Left hindlimb (tissue), 1 donor: ENCODE measurements at places on chromosomes 5 and 9.

DNA sequence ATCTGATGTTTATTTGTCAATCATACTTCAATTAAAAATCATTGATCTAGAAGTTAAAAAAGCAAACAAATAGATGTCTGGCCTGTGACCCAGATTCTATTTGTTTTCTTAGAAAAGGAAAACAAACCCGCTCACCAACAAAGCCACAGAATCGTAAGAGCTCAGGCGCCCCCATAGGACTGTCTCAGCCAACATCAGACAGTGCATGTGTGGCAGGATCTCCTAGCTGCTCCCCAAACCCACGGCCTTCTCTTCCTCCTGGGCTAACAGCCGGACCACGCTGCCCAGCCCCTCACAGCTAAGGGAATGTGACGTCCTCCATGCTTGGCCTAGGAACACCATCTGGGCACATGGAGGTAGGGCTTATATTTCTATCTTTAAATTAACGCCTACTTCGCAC, 19.4 kb downstream of the OR2Y1 start:
- no peak for DNase-seq

GRCh38 chr9:4555236-4555635, 65.0 kb downstream of the SLC1A1 start:
- DNase-seq: no peak

- no peak for DNase-seq
These were observed 82.1 kb upstream of the IL33 start for GRCh38 chr9:6133346-6134063.

DNA sequence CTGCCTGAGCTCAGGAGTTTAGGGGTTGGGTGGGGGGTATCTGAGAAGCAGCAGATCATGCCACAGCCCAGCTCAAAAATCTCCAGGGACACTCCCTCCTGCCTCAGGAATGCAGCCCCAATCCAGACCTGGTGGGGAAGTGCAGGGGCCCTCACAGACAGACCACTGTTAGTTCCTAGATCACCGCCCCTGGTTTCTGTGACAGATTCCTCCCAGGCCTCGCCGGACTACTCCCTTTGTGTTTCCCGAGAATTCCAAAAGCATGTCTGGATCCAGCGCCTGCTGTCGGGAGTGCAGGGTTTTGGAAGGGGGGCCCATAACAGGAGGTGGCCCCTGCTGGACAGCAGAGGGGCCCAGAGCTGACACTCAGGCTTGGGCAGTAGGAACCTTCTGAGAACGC, 74.5 kb downstream of the CTSL start:
- DNase-seq: no peak

GRCh38 chr9:131181091-131181681, 55.8 kb downstream of the NUP214 start:
- DNase-seq: no peak

DNA sequence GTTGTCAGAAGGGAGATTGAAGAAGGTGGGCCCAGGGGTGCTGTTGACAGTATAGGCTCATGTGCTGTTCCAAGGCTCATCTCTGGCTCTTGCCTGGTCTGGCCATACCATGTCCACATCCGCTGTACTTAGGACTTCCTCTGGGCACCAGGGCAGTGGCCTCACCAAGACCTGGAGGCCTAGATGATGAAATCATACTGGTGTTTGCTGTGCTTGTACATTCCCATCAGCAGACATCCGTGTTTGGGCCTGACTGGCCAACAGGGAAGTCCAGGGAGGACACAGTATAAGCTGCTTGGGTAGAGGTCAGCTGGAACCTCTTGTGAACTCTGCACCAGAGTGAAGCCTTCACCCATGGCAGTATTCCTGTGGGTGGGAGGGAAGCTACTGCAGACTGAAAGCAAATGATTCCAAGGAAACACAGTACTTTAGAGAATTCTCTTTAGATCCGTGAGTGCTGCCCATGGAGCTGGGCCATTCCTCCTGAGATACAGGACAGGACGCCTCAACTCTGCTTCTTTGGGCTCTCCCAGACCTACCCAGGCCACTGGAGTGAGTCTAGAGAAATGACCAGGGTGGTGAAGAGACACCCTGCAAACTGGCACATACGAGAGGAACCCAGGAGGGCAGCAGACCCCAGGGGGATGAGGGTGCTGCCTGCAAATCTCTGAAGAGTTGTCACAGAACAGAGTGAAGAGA, 22.5 kb downstream of the POLR1E start:
- DNase-seq: no peak

DNA sequence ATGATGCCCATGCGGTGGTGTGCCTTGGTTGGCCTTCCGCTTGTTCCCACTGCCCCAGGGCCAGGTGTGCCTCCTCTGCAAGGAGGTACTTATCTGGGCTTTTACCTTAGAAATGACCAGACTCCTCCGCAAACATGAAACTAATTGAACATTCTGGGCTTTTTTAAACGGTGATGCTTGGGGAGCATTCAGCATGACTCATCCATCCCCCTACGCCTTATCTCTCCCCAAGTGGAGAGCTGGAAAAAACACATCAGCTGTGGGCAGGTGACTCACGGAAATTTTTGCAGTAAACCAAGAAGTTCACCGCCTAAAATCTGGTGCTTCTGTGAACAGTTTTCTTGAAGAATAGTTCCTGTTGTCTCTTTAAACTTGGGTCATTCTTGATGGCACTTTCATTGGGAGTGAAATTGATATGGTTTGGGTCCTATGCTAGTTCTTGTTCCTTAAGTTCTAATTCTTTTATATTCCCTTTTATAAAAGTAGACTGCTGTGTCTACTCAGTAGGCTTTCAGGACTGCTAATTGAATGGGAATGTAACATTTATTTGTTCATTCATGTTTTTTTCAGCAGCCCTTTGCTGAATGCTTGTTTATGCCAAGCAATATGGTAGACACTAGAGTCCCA, 39.6 kb downstream of the SFXN1 start:
- DNase-seq: no peak

GRCh38 chr9:127664678-127665507, 41.9 kb upstream of the CFAP157 start:
- DNase-seq: no peak

GRCh38 chr9:106383072-106383471, 479.9 kb upstream of the ZNF462 start:
- no peak for DNase-seq

- no peak for DNase-seq
These were observed 945.0 kb upstream of the WWC1 start for GRCh38 chr5:167346461-167346860.

DNA sequence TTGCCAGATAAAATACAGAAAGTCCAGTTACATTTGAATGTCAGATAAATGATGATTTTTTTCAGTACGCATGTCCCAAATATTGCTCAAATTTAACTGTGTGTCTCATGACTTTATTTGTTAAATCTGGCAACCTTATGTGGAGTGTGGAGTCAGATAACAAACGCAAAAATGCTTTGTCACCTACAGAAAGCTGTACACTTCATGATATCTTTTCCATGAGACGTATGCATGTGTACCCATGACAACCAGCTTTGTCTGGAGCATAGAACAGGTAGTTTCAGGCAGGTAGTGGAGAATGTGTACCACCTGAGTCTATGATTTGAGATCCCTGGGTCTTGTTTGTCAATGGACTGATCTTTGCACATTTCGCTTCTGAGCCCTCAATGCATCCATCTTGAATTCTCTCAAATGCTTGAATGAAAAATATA, 105.5 kb upstream of the CPEB4 start:
- no peak for DNase-seq

- DNase-seq: no peak
These were observed 1.3 kb upstream of the ERAP1 start for GRCh38 chr5:96808868-96809558.

GRCh38 chr9:18665947-18666346, 192.0 kb downstream of the ADAMTSL1 start:
- no peak for DNase-seq

DNA sequence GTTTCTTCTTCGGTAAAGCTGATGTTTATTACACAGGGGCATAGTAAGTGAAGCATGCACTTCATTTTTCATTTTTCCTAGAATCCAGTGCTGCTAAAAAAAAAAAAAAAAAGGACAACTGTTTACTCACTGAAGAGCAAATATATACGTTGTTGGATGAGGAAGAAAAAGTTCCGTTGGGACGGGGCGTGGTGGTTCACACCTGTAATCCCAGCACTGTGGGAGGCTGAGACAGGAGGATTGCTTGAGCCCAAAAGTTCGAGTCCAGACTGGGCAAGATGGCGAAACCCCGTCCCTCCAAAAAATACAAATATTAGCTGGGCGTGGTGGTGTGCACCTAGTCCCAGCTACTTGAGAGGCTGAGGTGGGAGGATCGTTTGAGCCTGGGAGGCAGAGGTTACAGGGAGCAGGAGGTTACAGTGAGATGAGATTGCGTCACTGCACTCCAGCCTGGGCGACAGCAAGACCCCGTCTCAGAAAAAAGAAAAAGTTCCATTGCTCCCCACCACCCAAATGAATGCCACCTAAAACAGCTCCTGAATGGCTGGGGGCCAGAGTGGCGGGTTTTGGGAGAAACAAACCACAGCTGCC, 60.1 kb upstream of the GNE start:
- no peak for DNase-seq

DNA sequence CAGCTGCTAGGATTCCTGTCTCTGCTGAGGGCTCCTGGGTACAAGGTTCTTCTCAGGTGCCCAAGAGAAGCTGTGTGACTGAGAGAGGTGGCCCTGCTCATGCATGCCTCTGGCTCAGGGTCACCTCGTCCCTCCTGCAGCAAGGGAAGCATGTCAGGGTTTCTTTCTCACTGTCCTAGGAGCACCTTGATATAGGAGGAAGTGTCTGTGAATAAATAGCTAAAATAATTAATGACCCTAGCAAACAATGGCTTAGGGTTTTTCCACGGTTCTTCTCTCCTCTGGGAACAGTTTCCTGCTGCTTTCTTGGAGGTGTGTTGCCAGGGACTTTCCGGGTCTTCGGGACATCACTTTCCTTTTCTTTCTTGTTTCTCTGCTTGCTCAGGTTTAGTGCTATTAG, 87.2 kb downstream of the ARHGAP26 start:
- DNase-seq: no peak

DNA sequence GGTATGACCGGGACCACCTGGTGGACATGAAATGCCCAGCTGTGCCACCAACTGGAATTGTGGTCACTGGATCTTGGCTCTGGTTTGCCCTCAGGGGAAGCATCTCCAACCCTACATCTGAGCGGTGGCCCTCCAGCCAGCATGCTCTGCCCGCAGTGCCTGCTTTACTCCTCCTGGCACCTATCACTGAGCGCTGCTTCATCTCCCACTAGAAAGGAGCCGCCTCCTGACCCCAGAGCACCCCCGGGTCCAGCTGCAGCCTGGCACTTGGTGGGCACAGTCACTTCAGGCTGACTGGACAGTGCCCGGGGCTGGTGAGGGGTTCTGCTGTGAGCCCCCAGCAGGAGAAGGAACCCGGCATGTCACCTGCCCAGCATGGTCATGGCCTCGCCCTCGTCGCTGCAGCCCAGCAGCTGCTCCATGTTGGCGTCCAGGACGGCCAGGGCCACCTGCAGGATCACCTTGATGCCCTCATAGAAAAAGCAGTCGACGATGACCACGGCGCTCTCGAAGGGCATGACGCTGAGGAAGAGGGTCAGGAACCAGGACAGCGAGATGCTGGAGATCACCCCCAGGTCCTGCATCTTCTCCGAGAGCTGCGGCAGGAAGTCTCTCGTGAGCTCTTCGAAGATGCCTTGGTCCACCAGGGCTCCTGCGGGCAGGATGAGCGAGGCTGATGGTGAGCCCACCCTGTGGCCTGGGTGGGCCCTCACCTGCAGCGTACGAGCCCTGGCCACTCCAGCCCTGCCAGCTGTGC, 16.1 kb upstream of the MRNIP start:
- peak; percentile 27 for DNase-seq

- no peak for DNase-seq
These were observed 73.5 kb downstream of the CDH10 start for GRCh38 chr5:24571302-24571701.

DNA sequence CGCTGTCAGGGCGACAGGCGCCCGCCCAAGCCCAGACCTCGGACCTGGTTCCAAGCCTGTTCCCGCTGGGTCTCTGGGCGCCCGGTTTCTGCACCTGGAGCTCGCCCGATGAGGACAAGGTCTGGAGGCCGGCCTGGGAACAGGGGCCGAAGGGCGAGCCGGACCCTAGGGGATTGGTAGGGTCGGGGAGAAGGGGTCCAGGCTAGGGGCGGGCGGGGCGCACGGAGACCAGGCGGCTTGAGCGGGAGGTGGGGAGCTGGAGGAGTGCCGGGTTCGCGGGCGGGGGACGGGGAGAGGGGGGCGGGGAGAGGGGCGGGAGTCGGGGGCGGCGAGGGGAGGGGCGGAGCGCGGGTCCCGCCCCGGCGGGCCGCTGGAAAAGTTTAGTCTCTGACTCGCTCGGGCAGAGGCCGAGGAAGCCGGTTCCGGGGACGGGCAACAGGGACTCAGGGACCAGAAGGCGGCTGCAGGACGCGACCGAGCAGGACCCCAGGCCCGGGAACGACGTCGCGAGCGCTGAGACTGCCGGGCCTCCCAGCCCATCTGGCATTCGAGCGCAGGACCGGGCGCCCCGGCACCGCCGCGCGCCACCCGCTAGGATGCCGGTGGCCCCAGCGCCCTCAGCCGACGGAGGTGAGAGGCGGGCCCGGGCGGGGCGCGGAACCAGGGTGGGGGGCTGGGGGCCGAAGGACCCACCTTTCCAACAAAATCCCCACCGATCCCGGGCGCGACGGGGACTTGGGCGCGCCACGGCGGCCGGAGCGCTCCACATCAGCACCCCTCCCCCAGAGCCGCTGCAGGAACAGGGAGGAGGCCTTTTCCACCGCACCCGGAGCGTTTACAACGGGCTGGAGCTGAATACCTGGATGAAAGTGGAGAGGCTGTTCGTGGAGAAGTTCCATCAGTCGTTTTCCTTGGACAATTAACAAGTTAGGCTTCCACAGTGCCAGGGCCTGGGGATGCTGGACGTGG, at the start of gene S1PR3:
Gene S1PR3, plus strand, starts transcription at position 403 of the 969 bp plus-strand sequence. CDS start 9,733 bp downstream, outside the sequence.
- peak; percentile 89 for DNase-seq

GRCh38 chr5:149456597-149457392, 77.7 kb upstream of the IL17B start:
- no peak for DNase-seq

DNA sequence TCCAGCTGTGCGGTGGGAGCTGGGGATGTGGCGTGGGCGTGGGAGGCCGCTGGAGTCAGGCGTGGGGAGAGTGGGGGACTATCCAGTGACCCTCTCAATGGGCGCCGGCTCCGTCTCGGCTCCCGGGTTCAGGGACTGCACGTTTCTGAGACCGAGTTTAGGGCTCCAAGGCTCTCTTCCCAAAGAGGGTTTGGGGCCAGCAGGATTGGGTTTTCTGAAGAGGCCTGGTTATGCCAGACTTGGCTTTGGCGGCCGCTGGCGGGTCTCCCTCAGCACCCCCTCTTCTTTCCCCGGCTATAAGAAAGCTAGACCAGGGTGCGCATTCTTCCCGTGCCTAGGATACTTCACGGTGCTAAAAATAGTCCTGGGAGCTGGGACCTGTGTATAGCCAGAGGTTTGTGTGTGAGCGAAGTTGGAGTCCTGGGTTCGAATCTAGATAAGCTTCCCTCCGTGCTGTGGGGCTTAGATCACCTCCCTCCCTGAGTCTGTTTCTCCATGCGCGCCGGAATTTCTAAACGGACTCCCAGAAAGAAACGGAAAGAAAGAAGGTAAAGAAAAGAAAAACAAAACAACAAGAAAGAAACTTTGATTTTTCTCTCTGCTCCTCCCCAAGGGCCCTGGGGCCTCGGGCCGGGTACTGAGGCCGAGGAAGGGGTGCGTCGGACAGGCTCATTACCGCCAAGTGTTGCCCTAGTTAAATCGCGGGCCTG, 5.0 kb downstream of the HAND1 start:
- DNase-seq: no peak

GRCh38 chr9:120854596-120855327, 12.0 kb upstream of the PSMD5 start:
- no peak for DNase-seq
